ENCODE measurements at places on chromosomes 7 and 10.

- no peak for DNase-seq
Measured at GRCh38 chr10:13969118-13969791, 361.5 kb downstream of the FRMD4A start.

DNA sequence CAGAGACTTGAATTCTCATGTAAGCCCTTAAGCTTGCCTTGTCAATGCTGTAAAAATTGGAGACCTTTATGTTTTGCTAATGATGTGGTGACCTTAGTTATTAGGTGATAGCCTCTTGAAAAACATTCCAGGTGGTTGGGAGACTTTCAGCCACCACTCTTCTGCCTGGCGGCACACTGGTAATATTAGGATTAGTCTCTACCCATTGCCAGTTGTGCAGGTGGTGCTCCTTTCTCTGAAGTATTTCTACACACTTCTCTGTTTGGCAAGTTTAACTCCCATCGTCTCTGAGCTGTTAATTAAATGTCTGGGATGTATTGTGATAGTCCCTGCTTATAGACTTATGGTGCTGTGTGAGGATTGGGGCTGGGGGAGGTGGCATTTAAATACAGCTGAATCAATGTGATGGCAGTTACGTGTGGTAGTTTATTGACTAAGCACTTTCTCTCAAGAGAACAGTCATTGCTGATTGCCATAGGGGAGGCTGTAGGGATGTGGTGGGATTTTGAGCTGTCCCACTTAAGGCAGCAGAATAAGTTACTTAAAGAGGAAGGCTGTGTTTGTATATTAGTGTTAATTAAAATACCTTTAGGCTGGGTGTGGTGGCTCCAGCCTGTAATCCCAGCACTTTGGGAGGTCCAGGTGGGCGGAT lies 61.7 kb downstream of the DAGLB start:
- DNase-seq, result no peak

- DNase-seq, result no peak
Measured at GRCh38 chr7:157228864-157229422, 90.2 kb downstream of the UBE3C start.

- DNase-seq, result no peak
Measured at GRCh38 chr7:102463841-102464576, 654 bp downstream of the ALKBH4 start.

- DNase-seq, result no peak
Measured at GRCh38 chr10:30247704-30248103, 101.4 kb downstream of the MTPAP start.

DNA sequence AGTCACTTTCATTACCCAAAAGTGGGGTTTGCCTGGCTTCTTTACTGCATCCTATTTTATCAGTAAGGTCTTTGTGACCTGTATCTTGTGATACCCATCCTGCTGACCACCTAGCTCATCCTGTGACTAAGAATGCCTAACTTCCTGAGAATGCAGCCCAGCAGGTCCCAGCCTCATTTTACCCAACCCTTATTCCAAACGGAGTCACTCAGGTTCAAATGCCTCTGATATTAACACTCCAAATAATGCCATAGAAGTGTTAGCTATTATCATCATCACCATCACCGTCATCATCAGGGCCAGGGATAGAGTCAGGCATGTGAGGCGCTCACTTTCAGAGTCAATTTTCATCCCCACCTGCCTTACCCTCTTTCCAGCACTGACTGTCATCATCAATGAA lies 85.5 kb downstream of the SLC16A9 start:
- no peak for DNase-seq

GRCh38 chr7:28618383-28618782 lies 206.1 kb downstream of the CREB5 start:
- DNase-seq, result no peak

- no peak for DNase-seq
Measured at GRCh38 chr10:33537066-33537465, 202.6 kb upstream of the NRP1 start.

- no peak for DNase-seq
Measured at GRCh38 chr7:29113384-29114102, 32.8 kb downstream of the CPVL start.

- DNase-seq, result no peak
Measured at GRCh38 chr7:25849500-25850184, 302.4 kb upstream of the NFE2L3 start.

DNA sequence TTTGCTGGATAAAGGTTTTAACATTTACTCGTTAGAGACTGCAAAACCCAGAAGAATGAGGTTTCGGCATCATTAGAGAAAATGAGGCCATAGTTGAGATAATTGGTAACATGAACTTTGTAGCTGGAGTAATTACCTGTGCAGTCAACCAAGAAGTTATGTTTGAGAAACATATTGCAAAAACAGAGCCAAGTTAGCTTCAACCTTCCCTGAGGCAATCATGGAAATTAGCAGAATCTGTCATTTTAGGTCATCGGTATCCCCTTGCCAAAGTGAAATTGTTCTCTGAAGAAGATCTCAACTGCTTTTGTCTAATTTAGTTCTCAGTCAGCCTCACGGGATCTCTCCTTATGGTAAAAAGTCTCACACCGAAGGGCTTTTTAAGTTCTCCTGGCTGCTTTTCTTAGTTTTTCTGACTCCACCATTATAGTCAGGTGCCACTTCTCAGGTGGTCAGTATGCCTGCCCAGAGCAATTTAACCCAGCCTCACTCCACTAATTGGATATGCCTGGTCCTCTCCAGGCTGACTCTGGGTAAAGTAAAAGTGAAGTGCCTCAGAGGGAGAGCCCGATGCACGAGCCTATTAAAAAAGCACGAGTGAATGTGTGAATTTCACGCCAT lies 52.5 kb downstream of the NRCAM start:
- no peak for DNase-seq

DNA sequence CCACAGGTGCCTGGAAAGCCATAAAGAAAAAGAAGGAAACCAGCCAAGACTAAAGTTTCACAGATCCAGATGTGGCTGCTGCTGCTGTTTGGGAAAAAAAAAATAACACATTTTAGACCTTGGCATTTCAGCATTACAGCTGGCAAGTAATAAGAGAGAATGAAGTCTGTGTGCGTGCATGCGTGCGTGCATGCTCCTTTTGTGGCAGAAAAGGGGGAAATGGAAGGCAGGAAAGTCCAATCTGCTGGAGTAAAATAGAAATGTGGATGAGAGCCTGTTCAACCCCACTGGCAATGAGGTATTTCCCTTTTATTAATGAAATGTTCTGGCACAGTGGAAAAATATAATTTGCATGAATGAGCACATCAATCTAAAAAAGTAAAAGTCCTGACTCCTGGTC lies 137.0 kb upstream of the SEMA3A start:
- DNase-seq, result no peak

Data from activated naive CD8-positive, alpha-beta T cell treated with anti-CD3 and anti-CD28 coated beads, Interleukin-2, amount 50 U/mL, for 16 hours (primary cell).